ENCODE measurements at places on chromosomes 4 and X.

GRCh38 chrX:3451571-3451970 lies 105.1 kb upstream of the MXRA5 start:
- no peak for DNase-seq

- no peak for DNase-seq
Measured at GRCh38 chr4:74547042-74547441, 102.1 kb downstream of the AREG start.

DNA sequence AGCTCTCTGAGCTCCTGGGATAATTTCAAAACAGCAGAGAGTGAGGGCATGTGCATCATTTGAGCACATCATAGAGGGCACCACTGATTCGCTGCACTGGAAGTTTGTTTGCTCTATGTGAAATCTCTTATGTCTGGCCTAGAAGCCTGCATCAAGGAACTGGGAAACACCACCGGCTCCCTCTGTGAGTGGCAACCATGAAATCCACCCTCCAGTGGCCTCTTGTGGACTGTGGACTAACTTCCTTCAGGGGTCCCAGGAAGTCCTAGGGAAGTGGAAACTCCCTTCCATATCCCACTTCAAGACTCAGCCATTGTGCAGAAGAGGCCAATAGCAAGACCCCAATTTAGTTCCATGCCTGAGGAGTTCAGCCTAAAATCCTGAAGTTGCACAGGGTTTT lies 48.0 kb upstream of the IGFBP7 start:
- no peak for DNase-seq

DNA sequence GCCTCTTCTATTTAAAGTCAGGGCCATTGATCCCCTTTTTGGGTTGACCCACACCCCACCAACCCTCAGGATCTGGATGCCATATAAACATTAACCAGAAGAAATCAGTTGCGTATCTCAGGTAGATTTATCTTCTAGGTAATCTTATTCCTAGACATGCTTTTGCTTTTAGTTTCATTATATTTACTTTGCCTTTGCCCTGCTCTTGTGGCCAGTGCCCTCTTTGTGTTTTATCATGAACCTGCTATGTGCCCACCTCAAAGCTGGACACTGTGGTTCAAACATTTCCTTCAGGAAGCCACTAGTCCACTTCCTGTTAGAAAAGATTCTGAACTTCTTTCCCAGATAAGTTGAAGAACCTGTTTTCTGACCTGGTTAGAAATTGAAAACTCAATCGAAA lies 117.4 kb upstream of the EDNRA start:
- no peak for DNase-seq

- DNase-seq, result no peak
Measured at GRCh38 chrX:78555401-78555980, 103.6 kb downstream of the RTL3 start.

DNA sequence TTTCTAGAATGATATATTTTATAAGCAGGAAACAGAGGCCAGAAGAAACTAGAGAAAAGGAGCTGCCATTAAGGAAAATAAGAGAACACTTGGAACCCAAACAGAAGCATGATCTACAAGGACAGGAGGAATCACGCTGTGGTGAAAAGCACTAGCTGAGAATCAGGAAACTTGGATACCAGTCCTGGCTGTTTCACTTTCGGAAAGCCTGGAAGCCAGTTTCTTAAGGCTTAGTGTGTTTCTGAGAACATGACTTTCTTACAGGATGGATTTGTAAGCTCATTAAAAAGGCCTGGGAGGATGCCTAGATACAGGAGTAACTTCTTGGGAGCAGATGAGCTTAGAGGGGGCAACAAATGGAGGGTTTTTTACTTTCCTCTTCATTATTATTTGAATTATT lies 36.9 kb downstream of the TLL1 start:
- no peak for DNase-seq

GRCh38 chrX:70254909-70255308 lies 5.1 kb downstream of the P2RY4 start:
- DNase-seq, result no peak

DNA sequence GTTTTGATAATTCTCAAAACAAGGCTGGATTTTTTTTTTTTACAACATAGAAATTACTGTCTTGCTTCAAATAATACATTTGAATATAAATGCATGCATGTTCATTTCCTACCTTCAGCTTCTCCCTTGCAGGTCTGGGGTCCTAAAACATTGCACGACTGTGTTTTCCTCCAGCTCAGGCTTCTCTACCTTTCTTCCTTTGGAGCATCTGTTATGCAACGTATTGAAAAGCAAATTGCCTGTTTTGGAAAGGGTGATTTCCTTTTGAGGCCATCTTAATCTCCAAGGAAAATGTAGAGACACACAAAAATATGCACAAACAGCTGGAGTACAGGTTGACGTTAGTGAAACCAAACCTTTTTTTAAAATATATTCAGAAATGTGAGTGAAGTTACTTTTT lies 115.6 kb upstream of the TLL1 start:
- DNase-seq, result no peak

- no peak for DNase-seq
Measured at GRCh38 chrX:24235084-24235710, 78.7 kb downstream of the SUPT20HL2 start.

GRCh38 chr4:5615496-5616075 lies 92.8 kb downstream of the EVC2 start:
- no peak for DNase-seq

DNA sequence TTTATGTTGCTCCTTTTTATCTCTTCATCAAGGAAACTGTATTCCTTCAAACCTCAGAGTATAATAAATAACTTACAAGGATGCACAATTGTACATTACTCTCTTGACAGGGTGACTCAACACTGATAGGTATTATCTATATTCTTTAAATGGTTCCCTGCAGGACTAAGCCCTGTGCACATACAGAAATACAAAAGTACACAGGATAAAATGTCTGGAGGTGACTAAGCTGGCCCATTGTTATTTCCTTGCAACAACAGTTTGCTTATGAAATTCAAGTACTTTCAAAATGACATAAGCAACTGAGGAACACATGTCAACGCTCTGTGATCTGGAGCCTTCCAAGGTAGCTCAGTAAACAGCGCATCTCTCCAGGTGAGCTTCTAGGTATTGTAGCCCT lies 83.8 kb upstream of the RPL34 start:
- DNase-seq, result no peak

DNA sequence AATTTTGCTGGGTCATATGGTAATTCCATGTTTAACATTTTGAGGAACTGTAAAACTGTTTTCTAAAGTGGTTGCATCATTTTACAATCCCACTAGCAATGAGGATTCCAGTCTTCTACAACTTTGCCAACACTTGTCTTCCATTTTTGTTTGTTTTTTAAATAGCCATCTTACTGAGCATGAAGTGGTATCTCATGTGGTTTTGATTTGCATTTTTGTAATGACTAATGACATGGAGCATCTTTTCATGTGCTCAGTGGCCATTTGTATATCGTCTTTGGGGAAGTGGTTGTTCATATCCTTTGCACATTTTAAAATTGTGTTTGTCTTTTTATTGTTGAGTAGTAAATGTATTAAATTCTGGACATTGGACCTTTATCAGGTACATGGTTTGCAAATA lies 94.7 kb downstream of the TMEM131L start:
- DNase-seq, result no peak

DNA sequence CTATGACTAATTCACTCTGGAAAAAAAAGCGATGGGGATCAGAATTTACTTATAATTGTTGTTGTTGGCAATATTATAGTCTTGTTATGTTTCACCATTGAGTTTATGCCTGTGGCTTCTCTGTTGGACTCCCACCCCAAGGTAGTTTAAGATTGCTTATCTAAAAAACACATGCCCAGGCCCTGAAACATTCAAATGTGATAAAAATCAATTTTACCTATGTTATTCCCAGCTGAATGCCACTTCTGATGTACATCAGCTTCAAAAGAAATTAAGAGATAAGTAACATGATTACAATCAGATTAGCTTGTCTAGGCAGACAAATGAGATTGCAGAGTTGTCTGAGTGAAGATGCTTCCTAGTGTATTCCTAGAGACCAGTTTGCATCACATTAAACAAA lies 484.7 kb downstream of the PCDH7 start:
- no peak for DNase-seq

DNA sequence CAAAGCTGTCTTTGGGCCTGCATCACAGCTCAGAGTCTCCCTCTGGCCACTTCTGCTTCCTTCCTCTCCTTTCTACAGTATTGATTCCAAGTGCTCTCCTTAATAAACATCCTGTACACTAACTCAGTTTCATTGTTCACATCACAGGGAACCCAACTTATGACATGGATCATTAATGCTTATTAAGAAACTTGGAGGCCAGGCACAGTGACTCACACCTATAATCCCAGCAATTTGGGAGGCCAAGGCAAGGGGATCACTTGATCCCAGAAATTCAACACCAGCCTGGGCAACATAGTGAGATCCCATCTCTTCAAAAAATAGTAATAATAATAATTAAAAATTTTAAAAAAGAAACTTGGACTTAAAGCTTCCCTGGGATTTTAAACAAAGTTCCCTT lies 89.2 kb upstream of the EFHC2 start:
- no peak for DNase-seq

DNA sequence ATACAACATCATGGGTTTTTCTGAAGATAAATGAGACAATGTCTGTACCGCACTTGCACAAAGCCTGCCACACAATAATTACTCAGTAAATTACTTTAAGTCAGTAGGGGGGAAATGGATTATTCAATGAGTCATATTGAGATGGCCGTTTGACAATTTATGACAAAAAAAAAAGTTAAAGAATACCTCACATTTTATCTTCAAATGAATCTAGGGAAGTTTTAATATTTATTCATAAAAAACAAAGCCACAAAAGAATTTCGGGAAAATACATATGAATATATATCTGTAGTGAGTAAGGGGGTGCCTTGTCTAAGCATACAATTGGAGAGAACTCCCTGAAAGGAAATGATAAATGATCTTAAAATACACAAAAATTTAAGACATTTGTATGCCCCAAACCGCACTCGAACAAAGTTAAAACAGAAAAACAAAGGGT lies 197.0 kb upstream of the SLC7A11 start:
- DNase-seq, result no peak

DNA sequence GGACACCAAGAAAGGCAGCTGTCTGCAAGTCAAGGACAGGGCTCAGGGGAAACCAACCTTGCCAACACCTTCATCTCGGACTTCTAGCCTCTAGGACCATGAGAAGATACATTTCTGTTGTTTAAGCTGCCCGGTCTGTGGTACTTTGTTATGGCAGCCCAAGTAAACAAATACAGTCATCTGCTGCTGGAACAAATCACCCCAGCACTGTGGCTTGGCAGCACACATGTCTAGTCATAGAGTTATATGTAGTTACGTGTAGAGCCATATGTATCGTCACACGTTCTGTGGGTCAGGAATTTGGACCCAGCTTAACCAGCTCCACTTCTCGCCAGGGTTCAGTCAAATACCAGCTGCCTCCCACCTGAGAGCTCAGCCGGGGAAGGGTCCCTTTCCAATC lies 2.5 kb downstream of the HTT-AS start:
- no peak for DNase-seq
